T-helper 2 cell (primary cell): ENCODE measurements at places on chromosomes 3 and 15.

DNA sequence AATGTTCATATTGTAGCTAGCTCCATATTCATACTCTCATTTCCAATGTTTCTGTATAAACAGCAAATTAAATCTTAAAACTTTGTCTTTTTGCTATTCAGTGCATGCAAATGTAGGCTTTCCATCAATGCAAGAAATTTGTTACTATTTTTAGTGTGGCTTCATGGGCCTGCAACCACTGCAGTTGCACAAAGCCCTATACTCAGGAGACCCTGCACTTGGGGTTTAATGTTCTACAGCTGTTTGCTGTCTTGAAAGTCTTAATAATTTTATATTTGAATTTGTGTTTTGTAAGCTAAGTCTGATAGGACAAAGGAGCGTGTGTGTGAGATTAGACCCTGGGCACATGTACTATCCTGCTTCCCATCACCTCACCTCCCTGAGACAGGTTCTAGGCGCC is 9.6 kb downstream of the PYDC2 start:
- DNase-seq, result no peak

DNA sequence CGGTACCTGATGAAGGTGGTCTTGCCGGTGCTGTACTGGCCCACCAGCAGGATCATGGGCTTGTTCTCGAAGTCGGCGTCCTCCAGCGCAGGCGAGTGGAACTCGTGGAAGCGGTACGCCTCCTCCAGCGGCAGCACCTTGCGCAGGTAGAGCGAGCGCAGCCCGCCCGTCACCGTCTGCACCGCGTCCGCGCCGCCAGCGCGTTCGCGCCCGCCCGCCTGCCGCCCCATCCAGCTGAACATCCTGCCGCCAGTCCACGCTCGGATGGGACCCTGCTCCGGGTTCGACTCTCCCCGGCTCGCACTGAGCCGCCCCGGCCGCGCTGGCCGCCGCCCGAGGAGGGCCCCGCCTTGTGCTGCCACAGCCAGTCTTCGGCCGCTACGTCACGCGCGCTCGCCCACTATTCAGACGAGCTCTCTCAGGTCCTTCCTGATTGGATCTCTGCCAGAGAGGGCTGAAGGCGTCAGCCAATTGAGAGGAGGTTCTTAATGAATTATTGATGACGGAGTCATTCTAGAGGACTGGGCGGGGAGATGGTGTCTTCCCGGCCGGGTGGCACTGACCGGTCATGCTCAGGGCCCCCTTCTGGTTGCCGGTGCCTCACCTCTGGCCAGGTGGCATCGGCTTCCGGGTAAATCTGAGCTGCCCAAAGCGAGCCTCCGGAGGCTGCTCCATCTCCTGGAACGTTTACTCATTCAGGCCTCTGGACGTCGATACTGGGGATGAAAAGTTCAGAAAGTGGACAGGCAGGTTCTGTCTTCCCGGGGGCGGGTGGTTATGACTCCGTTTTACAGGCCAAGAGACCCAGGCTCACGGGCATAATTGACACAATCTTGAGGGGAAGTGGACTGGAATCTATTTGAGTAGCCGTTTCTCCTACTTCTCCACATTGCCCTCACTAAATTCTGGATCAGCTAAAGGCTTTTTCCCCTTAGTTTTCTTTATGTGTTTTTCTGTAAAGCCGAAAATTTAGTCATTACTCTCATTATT is at the start of gene EHD4:
TSS of gene EHD4 (minus strand) at position 305 of the 990 bp plus-strand sequence. CDS start at position 242, 63 bp downstream.
- DNase-seq, result peak; percentile 82

DNA sequence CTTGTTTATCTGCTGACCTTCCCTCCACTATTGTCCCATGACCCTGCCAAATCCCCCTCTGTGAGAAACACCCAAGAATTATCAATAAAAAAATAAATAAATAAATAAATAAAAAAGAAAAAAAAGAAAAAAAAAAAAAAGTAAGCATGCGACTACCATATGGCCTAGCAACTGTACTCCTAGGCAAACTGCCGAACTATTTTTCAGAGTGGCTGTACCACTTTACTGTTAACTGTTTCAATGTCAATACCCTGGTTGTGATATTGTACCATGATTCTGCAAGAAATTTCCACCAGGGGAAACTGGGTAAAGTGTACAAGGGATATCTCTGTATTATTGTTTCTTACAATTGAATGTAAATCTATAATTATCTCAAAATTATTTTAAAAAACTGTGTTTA is 41.3 kb upstream of the MAP4 start:
- DNase-seq, result no peak

DNA sequence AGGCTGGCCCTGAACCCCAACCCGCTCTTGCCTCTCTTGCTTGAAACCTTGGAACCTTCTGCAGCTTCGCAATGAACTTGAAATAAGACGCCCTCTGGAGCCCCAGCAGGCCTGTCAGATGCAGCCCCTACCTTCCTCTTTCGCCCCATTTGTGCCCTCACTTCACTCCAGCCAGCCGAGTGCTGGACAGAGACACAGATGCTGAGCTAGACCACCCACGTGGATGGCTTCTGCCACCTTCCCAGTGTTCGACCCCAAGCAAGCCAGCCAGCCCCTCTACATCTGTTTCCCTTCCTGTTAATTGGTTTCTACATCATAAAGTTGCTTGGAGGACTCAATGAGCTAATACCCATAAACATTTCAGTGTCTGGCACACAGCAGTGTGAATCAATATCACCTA is 23.8 kb upstream of the SNRPA1 start:
- DNase-seq, result no peak

- no peak for DNase-seq
These were observed 14.1 kb upstream of the CA12 start for GRCh38 chr15:63395730-63396151.

- no peak for DNase-seq
These were observed 19.2 kb upstream of the C15orf39 start for GRCh38 chr15:75182187-75183131.

GRCh38 chr3:34263101-34263621 is 464.7 kb downstream of the PDCD6IP start:
- no peak for DNase-seq

- no peak for DNase-seq
These were observed 12.4 kb upstream of the CACNA2D2 start for GRCh38 chr3:50515565-50516439.

DNA sequence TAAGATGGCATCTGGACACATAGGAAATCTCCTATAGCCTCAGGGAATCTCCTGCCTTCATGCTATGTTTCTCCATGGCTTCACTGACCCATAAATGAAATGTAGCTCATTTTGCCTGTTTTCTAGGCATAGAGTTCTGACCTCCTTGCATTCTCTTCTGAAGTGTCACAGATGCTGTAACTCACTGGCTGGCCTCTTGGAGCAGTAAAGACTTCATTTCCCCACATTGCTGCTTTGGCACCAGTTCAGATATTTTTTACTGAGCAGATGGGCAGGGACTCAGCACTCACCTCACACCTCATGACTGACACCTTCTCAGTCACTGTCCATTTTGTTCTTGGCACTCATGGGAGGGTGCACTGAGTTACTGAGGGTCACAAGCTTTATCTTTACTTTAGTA is 286.7 kb upstream of the TGFBR2 start:
- no peak for DNase-seq

- no peak for DNase-seq
These were observed 338.3 kb upstream of the ZNF385D start for GRCh38 chr3:22089284-22089683.

DNA sequence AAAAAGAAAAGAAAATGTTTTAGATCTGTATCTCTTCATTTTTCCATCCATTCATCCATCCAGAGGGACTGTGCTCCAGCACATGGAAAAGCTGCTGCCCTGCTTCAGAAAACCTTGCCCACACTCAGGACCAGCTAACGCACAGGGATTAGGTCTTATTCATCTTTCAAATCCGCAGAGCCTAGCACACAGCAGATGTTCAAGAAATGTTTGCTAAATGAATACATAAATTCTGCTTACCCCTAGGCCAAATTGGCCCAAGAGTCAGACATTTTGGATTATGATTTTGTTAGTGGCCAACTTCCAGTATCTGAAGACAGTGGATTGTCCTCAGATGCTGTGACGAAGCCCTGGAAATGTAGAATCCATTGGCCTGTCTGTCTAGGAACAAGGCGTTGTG is 71.4 kb downstream of the GHSR start:
- no peak for DNase-seq

GRCh38 chr3:153783741-153784480 is 337.3 kb upstream of the ARHGEF26 start:
- no peak for DNase-seq

DNA sequence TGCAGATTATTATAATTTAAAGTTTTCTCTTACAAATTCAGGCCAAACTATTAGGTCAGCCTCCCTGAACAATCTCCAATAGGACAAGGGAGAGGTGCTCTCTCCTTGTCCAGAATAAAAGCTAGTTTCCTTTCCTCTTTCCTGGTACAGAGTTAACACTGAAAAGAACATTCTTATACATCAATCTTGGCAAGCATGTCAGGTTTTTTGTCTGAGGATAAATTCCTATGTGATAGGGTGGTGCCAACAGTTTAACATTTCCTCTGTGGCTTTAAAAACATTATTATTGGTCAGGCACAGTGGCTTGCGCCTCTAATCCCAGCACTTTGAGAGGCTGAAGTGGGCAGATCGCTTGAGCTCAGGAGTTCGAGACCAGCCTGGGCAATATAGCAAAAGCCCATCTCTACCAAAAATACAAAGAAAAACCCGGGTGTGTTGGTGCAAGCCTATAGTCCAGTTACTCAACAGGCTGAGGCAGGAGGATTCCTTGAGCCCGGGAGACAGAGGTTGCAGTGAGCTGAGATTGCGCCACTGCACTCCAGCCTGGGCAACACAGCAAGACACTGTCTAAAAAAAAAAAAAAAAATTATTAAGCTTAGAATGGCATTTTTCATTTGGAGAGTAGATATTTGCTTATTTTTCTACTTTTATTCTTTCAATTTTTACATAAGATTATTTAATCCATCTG is 13.7 kb upstream of the ULK4 start:
- DNase-seq, result no peak

DNA sequence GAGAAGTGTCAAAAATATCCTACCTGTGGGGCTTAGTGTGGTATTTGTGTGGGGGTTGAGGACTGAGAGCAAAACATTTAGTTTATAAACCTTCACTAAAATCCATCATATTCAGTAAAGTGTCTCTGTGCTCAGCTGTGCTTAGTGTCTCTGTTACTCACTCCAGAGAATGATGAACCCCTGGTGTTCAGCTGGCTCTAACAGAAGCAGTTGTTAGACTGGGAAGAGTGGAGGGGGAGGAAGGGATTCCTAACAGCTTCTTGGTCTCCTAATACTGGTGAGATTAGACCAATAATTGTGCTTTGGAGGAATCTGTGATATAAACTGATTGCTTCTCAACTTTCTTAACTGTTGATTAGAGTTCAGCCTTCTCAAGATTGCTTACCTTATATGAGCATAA is 1123.5 kb downstream of the ROBO2 start:
- DNase-seq, result no peak

DNA sequence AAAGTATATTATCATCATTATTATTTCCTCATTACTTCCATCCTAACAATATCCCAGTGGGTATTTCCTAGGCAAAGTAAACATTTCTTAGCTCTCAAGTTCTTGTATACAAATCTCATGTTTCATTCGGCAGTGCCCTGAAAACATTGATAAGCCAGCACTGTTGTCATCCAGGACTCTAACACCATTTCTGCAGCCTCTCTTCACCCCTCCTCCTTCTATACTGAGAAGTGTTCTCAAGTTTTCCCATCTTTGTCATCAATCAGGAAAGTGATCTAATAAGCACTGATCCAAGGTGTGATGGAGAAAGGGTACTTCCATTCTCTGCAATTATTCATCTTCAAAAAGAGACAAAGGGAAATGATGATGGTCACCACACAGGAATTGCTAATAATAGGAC is 168.4 kb upstream of the CCDC54 start:
- DNase-seq, result no peak

GRCh38 chr15:54605043-54605442 is 591.7 kb downstream of the RSL24D1 start:
- no peak for DNase-seq

GRCh38 chr3:74268753-74269152 is 345.7 kb downstream of the CNTN3 start:
- no peak for DNase-seq

DNA sequence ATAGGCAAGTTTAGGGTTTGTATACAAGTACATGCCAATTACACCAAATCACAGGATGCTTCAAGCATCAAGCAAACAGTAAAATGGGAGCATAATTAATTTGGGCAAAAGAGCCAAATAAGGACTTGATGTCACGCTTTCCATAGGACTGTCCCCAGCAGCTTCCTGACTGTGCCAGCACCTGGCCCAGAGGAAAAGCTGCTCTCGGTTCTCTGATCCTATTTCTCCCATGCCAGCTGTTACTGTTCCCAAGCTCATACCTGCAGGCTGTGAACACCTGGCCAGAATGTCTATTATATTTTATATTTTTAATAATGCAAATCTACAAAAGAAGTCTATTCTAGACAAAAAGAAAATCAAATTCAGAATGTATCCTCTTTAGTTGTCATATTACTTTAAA is 12.2 kb downstream of the ZXDC start:
- DNase-seq, result no peak

DNA sequence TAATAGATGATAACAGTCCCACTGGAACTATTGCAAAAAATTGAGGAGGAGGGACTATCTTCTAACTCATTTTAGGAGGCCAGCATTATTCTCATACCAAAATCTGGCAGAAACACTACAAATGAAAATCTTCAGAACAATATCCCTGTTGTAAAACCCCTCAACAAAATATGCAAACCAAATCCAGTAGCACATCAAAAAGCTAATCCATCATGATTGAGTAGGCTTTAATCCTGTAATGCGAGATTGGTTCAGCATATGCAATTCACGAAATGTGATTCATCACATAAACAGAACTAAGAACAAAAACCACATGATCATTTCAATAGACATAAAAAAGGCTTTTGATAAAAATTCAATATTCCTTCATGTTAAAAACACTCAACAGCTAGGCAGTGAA is 23.9 kb upstream of the PLSCR2 start:
- DNase-seq, result no peak

DNA sequence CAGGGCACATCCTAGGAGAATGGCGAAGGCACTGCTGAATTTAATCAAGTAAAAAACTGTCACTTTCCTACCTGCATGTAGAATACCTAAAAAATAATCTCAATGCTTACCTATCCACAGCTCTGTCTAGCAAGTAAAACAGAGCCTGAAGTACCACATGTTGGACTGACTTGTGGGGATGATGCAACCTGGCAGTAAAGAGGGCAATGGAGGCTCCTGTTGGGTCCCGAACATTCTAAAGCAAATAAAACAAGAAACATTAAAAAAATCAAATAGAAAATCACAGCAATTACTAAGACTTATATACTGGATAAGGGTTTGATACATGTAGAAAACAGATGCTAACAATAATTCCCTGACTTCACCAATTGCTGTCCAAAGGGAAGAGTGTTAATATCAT is 56.1 kb downstream of the PTPN9 start:
- no peak for DNase-seq

GRCh38 chr3:190847436-190847835 is 15.1 kb downstream of the GMNC start:
- no peak for DNase-seq
